Activated naive CD4-positive, alpha-beta T cell treated with anti-CD3 and anti-CD28 coated beads for 36 hours (primary cell): ENCODE measurements at places on chromosomes 16 and 17. TPM values are rescaled to one million over a fixed set of nuclear protein-coding genes. Genes with fewer than 3 reads are reported as not detected.

DNA sequence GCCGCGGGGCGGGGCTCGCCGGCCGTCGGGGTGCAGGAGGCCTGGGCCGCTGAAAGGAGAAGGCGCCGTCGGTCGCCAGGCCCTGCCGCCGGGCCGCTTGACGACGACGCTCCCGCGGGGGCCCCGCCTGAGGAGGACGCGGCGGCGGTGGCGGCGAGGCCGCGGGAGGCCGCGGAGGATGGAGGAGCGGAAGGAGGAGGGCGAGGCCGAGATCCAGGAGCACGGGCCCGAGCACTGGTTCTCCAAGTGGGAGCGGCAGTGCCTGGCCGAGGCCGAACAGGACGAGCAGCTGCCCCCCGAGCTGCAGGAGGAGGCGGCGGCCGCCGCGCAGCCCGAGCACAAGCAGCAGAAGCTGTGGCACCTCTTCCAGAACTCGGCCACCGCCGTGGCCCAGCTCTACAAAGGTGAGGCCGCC, 430 bp downstream of the HAPSTR1 start:
- H3K27me3 ChIP-seq: no peaks in the 10 kb centered on the region
- H3K36me3 ChIP-seq: peaks cover 34% of the 10 kb centered on the region
- peak; percentile 49 for DNase-seq

DNA sequence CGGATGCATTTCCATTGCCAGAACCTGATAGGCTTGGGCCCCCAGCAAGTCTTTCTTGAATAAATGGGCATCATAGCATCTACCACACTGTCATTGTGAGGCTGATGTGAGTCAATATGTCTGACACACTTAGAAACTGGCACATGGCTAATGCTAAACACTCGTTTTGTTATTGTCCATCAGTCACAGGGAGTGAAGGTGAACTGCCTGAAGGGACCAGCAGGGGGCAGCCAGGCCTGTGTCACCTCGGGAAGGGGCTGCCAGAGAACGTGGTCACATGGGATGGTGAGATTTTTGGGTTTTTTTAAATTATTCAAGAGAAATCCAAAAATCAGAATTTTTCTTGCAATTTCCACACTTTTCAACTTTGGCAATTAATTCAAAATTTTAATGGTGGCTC, 831 bp upstream of the RCVRN start:
- DNase-seq: peak; percentile 34
- no peak overlapping the region for H3K27ac ChIP-seq
- peaks cover 3% of the 10 kb centered on the region for H3K27me3 ChIP-seq
- no peak overlapping the region for H3K4me3 ChIP-seq
- no peaks in the 10 kb centered on the region for H3K36me3 ChIP-seq
- no peaks in the 10 kb centered on the region for H3K4me1 ChIP-seq

DNA sequence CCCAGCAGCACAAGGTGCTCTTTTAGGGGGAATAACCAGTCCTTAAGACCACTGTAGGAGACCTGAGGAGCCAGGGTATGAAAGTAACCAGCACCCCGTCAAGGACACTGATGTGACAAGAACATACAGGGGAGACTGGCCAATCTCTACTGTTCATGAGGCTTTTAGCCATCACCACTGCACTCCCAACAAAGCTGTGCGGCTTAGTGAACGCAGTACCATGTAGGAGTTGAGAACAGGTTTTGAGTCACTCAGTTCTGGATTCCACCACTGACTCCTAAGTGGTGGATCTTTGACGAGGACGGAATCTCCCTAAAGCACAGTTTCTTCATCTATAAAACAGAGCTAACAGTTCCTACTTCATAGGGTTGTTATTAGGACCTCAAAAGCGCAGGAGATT, 26.8 kb downstream of the COG4 start:
- no peaks in the 10 kb centered on the region for H3K27me3 ChIP-seq
- peaks cover 15% of the 10 kb centered on the region for H3K36me3 ChIP-seq
- no peak for DNase-seq
- H3K27ac ChIP-seq: peak overlapping the region; percentile 36
- no peak overlapping the region for H3K4me3 ChIP-seq
- peaks cover 8% of the 10 kb centered on the region for H3K4me1 ChIP-seq

DNA sequence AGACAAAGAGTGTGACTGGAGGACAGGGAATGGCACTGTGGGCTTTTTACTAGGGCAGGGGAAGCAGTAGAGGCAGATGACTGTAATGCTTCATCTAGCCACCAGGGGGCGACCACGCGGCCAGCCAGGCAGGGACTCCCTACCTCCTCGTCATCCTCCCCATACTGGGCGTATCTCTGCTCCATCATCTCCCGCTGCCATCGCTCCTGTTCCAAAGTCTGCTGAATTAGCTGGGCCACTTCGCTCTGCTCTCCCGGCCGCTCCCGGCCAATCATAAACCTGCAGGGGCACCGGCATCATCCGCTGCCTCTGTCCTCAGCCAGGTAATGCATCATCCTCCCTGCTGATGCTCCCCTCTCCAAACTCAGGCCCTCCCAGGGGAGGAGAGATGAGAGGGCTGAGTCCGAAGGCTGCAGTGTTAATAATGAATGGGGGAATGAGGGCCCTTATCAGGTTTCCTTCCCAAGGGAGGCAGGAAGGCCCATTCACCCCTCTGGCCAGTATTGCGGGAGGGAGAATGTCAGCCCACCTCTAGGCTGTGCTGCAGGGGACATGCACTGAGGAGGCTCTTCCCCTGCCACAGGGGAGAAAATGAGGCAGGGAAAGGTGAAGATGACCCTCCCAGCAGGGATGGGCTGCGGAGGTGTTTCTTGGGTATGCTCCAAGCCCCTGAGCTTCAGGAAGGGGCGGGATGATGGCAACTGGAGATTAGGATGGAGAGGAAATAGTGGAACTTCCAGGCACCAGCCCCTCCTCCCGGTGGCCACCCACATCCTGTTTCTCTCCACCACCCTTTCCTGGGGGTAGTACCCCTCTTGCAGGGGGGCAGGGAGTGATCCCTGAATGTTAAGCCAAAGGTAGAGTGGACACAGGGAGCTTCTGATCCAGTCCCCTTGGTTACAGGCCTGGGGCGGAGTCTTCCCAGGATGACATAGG, 10.3 kb upstream of the SAMD14 start:
- no peaks in the 10 kb centered on the region for H3K27me3 ChIP-seq
- H3K36me3 ChIP-seq: peaks cover 74% of the 10 kb centered on the region
- peak; percentile 91 for DNase-seq
- peak overlapping the region; percentile 78 for H3K27ac ChIP-seq
- peaks cover 49% of the 10 kb centered on the region for H3K4me1 ChIP-seq
- H3K4me3 ChIP-seq: peak overlapping the region; percentile 44

GRCh38 chr16:14168146-14168545, 97.0 kb downstream of the MRTFB start:
- peaks cover 20% of the 10 kb centered on the region for H3K4me1 ChIP-seq
- no peak overlapping the region for H3K4me3 ChIP-seq
- H3K36me3 ChIP-seq: peaks cover 15% of the 10 kb centered on the region
- H3K27ac ChIP-seq: no peak overlapping the region
- H3K27me3 ChIP-seq: no peaks in the 10 kb centered on the region

DNA sequence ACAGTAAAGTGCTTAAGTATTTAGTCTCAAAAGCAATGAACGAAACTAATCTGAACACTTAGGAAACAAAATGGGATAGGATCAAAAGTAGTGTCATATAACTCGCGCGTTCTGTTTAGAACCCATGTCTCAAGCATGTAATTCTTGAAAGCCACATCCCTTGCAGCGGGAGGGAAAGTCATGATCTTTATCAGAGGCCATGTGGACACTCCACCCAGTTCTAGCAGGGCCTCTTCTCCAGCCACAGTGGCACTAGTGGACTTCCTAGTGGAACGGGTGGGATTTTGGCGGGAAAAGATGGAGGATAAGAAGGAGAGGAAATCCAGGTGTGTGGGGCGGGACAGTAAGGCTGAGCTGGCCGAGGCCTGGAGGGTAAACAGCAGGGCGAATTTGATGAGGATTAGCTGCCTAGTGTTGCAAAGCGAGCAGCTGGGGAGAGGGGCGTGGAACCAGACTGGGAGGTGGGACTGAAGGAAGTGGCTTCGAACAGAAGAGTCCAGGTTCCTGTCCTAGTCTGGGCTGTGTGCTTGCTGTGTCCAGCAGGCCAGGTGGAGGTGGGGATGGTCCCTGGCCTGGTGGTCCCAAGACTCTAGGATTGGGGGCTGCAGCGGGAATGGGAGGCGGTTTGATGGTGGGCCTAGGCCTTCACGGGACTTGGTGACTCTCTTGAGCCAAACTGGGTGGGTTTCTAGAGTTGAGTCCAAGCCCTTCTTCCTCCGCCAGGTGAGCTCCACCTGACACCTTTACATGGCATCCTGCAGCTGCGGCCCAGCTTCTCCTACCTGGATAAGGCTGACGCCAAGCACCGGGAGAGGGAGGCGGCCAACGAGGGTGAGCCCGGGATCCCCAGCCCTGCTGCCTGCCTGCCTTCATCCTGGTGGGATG, 15.9 kb downstream of the POLR3E start:
- no peaks in the 10 kb centered on the region for H3K4me1 ChIP-seq
- peaks cover 26% of the 10 kb centered on the region for H3K36me3 ChIP-seq
- no peak overlapping the region for H3K27ac ChIP-seq
- no peak overlapping the region for H3K4me3 ChIP-seq
- DNase-seq: no peak
- no peaks in the 10 kb centered on the region for H3K27me3 ChIP-seq

DNA sequence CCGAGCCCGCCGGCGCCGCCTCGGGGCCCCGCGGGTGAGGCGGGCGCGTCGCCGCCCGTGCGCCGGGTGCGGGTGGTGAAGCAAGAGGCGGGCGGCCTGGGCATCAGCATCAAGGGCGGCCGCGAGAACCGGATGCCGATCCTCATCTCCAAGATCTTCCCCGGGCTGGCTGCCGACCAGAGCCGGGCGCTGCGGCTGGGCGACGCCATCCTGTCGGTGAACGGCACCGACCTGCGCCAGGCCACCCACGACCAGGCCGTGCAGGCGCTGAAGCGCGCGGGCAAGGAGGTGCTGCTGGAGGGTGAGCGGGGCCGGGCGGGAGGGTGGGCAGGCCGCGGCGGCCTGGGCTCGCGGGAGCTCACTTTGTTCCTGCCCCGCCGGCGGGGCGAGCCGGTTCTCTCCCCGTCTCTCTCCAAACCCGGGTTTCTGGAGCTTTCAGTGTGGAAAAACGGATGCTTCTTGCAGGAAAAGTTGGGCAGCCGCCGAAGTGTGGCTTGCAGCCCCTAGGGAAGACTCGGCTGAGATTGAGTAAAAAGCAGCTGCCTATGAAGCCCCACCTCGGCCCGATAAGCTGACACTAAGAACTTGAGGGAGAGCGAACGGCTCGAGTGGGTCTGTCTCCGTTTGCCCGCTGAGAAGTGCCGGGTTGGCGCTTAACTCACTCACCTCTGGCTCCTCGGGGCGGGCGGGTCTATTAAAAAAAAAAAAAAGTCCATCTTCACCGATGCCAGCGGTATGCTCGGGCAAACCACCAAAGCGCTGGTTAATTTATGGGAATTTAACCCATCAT, 677 bp downstream of the SNTB2 start:
- H3K4me1 ChIP-seq: peaks cover 44% of the 10 kb centered on the region
- no peaks in the 10 kb centered on the region for H3K36me3 ChIP-seq
- peak overlapping the region; percentile 79 for H3K4me3 ChIP-seq
- DNase-seq: peak; percentile 55
- no peaks in the 10 kb centered on the region for H3K27me3 ChIP-seq
- no peak overlapping the region for H3K27ac ChIP-seq

- H3K36me3 ChIP-seq: no peaks in the 10 kb centered on the region
- no peaks in the 10 kb centered on the region for H3K4me1 ChIP-seq
- DNase-seq: no peak
- H3K27me3 ChIP-seq: peaks cover 3% of the 10 kb centered on the region
These were observed 37.2 kb upstream of the CCNF start for GRCh38 chr16:2392025-2392424.

GRCh38 chr16:49516382-49517036, 142.9 kb downstream of the C16orf78 start:
- H3K4me1 ChIP-seq: no peaks in the 10 kb centered on the region
- DNase-seq: no peak
- no peaks in the 10 kb centered on the region for H3K27me3 ChIP-seq
- no peaks in the 10 kb centered on the region for H3K36me3 ChIP-seq
- no peak overlapping the region for H3K27ac ChIP-seq

DNA sequence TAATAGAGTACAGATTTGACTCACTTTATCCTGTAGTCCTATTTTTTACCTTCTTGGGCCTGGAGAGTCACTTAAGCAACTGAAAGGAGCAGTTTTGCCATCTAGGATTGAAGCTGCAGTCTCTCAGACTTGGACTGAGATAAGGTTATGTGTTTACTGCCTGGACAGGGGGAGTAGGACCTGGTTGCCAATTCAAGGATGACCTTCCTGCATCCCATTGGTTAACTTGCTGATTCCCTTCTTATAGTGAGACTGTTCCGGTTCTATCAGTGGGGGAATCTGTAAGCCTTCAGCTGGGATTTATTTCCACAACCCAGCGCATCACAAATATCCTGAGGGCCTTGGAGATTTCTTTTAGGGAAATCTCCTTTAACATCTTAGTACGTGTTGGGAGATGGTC, 2.9 kb downstream of the UBN1 start:
- H3K27ac ChIP-seq: no peak overlapping the region
- no peak overlapping the region for H3K4me3 ChIP-seq
- DNase-seq: no peak
- peaks cover 18% of the 10 kb centered on the region for H3K36me3 ChIP-seq
- H3K4me1 ChIP-seq: peaks cover 51% of the 10 kb centered on the region
- H3K27me3 ChIP-seq: no peaks in the 10 kb centered on the region

GRCh38 chr17:77312061-77312701, 171.4 kb downstream of the SEC14L1 start:
- no peak for DNase-seq
- H3K4me1 ChIP-seq: no peaks in the 10 kb centered on the region
- no peaks in the 10 kb centered on the region for H3K36me3 ChIP-seq
- H3K27ac ChIP-seq: no peak overlapping the region
- H3K27me3 ChIP-seq: no peaks in the 10 kb centered on the region
- no peak overlapping the region for H3K4me3 ChIP-seq

DNA sequence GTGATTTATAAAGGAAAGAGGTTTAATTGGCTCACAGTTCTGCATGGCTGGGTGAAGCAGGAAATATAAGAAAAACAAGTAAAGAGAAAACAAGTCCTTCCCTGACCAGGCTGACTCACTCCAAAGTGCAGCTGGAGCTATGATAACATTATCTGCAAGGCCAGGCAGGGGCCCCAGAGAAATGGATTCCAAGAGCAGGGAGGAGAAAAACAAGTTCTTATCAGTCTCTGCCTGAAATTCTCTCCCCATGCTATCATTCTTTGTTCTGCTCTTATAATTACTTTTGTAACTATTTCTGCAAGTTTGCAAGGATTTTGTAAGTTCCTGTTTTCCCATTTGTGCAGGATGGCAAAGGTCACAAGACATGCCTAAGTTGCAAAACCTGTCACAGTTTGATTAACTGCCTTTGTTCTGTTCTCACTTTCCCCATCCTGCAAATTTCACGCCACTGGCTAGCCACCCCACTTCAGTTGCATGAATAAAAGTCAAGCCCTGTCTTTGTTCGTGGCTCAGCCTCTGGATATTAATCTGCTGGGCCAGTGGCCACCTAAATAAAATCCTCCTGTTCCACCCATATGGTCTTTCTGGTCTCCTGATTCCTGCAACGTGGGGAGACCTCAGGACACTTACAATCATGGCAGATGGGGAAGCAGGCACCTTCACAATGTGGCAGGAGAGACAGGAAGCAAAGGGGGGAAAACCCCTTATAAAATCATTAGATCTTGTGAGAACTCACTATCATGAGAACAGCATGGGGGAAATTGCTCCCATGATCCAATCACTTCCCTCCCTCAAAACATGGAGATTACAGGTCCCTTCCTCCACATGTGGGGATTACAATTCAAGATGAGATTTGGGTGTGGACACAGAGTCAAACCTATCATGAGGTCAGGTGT, 13.1 kb downstream of the ABCA9 start:
- no peak for DNase-seq
- no peak overlapping the region for H3K4me3 ChIP-seq
- no peaks in the 10 kb centered on the region for H3K36me3 ChIP-seq
- peaks cover 4% of the 10 kb centered on the region for H3K27me3 ChIP-seq
- no peaks in the 10 kb centered on the region for H3K4me1 ChIP-seq
- no peak overlapping the region for H3K27ac ChIP-seq

The TBC1D3I gene
- not detected for total RNA-seq

The KRTAP3-1 gene
- total RNA-seq: not detected

The FAM171A2 gene
- 0.21 TPM for total RNA-seq

The SLC46A1 gene
- total RNA-seq: 1.8 TPM

The CFAP97D1 gene
- total RNA-seq: not detected

The TLCD2 gene
- 0.05 TPM for total RNA-seq
